ENCODE measurements at places on chromosomes 6 and 20. TPM values are rescaled to one million over a fixed set of nuclear protein-coding genes. Genes with fewer than 3 reads are reported as not detected.

GRCh38 chr6:159513914-159514313, 179.1 kb downstream of the SOD2 start:
- DNase-seq: no peak

DNA sequence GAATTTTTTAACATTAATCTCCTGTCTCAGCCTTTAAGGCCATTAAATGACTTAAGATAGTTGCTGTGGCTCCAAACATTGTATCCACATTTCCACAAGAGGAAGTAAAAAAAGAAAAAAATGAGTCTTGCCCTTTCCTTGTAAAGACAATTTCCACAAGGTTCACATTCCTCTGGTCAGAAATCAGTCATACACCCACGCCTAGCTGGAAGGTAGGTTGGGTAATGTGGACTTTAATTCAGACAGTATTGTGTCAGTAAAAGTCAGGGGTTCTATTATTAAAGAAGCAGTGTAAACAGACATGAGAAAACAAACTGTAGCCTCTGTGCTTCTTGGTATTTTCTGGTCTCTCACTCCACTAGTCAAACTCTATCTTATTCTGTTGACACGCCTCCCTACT, 682.0 kb downstream of the GRIK2 start:
- no peak for DNase-seq

GRCh38 chr20:45959126-45959525, 12.9 kb downstream of the ZNF335 start:
- no peak for DNase-seq

DNA sequence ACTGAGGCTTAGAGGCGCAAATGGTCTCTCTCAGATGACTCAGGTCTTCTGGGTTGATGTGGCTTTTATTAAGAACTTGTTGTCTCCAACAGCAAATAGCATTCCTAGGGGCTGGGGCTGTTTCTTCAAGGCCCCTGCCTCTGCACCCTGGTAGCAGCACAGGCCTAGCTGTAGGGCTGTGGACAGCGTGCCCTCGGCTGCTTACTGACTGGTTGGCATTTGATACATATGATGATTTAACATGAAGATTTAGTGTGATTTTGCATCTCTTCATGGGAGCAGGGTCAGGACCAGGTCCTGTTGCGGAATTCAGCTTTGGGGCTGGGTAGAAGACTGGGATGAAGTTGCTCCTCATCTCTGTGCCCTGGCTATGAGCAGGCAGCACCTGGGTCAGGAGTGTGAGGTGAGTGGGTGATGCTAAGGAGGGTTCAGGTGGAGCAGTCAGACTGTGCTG, 24.3 kb upstream of the IER3 start:
- DNase-seq: no peak

GNAS-AS1 gene
- total RNA-seq: not detected

PNLDC1 gene
- not detected for total RNA-seq

RGS17 gene
- 0.37 TPM for total RNA-seq

All from SJSA1 (cell line).